Stimulated activated CD4-positive, alpha-beta T cell treated with anti-CD3 and anti-CD28 coated beads, TNF-alpha, amount 100 ng/mL, for 1 hour (primary cell): ENCODE measurements at places on chromosomes 5 and 9.

DNA sequence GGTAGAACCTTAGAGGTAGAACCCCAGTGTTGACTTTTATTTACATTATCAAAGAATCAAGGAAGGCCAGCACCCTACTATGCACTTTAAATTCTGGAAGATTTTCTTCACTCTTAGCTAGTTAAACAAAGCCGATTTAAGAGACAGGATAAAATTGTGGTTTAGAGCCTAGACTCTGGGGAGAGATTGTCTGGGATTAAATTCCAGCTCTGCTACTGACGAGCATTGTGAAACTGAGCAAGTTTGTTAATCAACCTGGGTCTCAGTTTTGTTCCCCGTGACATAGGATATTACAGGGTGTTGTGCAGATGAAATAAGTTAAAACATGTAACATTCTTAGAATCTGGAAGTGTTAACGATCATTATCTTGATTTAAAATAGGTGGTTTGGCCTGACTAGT lies 83.5 kb downstream of the FEM1C start:
- no peak for DNase-seq

- DNase-seq = no peak
Observed at GRCh38 chr5:9919306-9920030, 289.3 kb upstream of the TAS2R1 start.

DNA sequence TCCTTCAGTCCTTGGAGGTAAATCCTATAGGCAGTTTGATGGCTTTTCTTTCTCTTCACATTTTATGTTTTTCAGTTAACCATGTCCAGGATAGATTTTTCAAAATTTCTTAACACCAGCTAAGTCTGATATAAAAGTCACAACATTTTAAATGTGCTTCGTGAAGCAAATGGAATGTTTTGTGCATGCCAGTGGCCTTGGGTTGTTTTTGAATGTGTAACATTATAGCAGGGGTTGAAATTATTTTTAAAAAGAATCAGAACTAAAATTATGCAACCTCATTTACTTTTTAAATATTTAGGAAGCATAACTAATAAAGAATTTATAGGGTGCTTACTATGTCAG lies 201.1 kb downstream of the ARHGEF28 start:
- no peak for DNase-seq

DNA sequence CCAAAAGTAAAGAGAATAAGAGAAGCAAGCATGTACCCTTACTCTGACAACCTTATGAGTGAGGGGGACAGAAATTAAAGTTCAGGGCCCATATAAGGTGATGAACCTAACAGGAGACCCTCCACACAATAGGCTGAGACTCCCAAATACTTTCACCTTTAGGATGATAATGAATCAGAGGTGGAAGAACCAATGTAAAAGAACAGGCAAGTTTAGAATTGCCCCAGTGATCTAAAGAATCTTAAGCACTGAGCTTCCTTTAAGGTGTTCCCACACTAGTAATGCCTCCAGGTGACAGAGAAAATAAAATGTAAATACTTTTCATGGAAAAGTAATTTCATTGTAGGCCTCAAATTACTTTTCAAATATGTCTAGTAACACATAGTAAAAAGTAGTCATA lies 8.2 kb upstream of the FAM151B start:
- no peak for DNase-seq

- no peak for DNase-seq
Observed at GRCh38 chr9:117511852-117512481, 97.1 kb upstream of the ASTN2 start.

- DNase-seq = no peak
Observed at GRCh38 chr9:130111786-130112537, 58.3 kb downstream of the GPR107 start.

DNA sequence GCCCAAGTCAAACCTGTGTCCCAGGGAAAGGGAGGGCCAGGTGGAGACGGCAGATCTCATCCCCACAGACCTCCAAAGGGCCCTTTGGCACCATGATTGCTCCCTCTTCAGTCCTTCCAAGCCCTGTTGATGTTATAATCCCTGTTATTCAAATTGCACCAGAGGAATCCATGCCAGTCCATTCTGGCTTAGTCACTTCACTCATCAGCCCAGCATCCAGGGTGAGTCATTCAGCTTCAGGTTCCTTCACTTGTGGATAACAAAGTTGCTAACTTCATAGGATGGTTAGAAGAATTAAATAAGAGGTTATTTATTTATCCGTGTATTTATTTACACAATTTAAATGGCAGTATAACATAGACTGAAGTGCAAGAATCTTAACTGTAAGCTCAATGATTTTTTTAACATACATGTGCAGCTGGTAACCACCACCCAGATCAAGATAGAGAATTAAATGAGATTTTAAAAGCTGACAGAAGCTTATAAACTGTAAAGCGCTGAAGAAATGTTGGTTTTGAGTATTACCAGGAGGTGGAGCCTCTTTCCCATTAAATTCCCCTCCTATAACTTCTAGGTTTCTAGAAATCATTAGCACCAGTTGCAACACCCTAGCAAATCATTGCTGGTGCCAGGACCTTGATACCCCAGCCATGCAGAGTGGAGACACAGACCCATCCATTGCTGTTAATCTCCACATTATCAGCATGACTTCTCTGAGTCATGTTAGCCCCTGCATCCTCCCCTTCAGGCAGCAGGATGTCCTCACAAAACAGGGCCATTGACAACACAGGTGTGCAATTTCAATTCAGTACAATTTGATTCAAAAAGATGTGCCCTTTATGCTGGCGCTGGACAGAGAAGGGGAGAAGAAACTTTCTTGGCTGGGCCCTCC lies 77.4 kb downstream of the SEC61B start:
- DNase-seq = no peak

GRCh38 chr9:22169243-22169642 lies 160.1 kb upstream of the CDKN2B start:
- DNase-seq = no peak

- DNase-seq = no peak
Observed at GRCh38 chr5:107154593-107154992, 516.1 kb downstream of the EFNA5 start.

GRCh38 chr5:132198571-132198970 lies 29.1 kb downstream of the P4HA2 start:
- no peak for DNase-seq

- no peak for DNase-seq
Observed at GRCh38 chr5:2634399-2635176, 116.9 kb downstream of the IRX2 start.

DNA sequence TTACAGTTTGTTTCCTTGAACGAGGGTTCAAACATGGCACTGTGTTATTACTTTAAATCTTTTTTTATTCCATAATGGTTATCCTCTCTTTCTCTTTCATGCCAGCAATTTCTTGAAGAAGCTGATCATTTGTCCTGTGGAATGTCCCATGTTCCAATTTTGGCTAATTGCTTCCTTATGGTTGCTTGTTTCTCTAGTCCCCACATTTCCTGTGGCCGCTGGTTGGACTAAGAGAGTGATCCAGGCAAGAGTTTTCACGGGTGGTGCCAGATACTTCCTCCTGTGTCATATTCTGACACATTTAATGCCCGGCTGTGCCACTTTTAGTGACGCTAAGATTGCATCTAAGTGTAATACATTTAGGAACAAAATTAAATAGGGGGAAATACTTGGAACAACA lies 83.8 kb upstream of the FAM169A start:
- DNase-seq = no peak

- no peak for DNase-seq
Observed at GRCh38 chr5:176360894-176361436, 599 bp downstream of the KIAA1191 start.

DNA sequence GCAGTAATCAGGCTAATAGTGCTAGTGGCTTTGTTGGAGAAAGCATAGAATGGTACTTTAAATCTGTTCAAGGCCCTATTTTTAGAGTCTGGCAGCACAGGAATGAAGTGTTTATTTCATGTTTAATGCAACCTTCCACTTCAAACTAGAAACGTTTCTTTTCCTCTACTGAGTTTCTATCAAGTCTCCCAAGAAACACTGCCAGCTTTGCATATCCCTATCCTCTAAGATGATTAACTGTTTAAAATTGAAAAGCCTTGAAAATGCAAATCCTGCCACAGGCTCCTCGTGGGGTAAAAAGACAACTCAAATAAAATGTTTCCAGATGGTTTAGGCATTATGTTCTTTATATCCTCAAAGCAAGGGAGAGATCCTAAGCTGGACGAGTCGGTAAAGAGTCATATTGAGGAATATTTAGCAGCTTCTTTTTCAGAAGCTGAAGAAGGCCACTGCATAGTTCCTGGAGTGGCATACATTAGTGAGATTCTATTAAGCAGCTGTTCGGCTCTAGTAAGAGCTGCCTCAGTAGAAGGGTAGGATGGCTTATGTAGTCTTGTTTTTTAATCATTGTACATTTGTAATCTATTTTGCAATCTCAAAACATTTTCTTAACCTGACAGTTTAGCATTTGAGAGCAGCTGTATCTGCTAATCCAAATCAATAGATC lies 251.2 kb downstream of the CHSY3 start:
- DNase-seq = no peak

DNA sequence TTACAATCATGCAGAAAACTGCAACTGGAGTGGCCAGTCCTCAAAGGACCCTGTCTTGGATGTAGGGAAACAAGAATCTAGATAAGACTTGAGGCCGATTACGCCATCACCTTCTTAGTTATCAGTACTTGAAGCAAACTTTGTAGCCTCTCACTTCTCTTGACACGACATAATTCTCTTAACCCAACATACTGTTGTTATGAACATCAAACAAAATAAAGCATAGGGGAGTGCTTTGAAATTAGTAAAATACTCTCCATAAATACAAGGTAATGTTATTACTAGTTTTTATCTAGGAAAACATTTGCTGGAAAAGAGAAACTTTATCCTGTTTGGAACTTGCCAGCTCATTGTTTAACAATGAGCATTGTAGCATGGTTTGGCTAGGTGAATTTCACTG lies 574.9 kb upstream of the DMAC1 start:
- DNase-seq = no peak

- DNase-seq = no peak
Observed at GRCh38 chr5:171980792-171981191, 25.6 kb downstream of the FBXW11 start.

DNA sequence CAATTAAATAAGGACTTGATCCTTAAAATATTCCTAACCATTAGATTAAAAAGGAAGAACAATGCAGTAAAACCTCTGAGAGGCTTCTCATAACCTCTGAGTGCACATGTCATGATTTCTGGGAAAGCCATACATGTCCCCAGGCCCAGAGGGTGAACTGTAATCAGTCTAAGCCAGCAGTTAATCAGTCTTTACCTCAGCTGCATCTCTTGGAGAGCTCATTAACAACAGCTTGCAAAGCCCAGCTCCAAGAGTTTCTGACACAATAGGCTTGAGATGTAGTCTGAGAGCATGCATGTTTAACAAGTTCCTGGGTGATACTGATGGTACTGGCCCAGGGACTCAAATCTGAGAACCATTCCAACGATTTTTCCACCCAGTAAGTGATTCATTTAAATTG lies 392.1 kb downstream of the DNAH5 start:
- DNase-seq = no peak

DNA sequence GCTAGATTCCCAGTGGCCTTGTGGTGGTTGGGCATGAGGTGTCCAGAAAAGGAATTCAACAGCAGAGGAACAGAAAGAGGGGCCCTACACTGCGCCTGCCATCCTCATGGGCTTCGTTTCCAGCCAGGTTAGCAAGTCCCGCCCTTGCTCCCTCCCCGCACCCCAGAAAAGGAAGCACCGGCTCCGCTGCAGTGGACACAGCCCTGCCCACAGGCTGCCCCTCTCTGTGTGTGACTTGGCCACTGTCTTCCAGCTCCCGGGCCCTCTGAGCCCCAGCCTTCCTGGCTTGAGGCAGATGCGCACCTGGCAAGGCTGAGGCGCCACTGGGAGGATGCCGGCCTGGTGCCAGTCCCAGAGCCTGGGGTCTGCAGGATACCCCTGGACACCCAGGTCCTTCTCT lies 305.0 kb upstream of the IRX4 start:
- DNase-seq = no peak

DNA sequence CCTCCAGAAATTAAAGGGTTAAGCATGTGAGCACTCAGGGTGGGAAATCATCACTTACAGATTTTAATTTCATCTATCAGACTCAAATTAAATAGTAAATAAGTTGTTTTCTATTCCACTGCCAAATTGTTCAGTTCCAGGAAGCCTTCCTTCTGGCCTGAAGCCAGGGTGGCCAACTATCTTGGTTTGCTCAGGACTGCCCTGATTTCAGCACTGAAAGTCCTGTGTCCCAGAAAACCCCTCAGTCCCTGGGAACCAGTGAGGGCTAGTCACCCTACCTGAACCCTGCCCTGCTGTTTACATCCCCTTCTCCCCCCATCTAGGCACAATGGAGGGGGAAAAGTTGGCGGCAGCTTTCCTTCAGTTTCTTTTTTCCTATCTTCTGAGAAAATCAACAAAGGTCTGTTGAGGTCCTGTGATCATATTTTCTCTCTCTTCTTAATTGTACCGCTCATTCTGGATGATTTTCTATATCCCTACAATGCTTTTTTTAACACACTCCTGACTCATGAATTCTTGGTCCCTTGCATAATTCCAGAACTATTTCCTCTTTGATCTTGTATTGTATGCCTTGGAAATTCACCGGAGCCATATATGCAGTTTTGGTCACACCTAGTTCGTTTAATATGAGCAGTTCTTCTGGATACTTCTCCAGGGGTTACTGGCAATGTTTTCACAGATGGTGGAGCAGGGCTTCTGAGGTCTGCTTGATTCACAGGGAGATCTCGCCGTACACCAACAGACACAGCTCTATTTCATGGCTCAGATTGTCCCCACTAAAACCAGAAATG lies 103.8 kb downstream of the MAP1B start:
- DNase-seq = no peak

DNA sequence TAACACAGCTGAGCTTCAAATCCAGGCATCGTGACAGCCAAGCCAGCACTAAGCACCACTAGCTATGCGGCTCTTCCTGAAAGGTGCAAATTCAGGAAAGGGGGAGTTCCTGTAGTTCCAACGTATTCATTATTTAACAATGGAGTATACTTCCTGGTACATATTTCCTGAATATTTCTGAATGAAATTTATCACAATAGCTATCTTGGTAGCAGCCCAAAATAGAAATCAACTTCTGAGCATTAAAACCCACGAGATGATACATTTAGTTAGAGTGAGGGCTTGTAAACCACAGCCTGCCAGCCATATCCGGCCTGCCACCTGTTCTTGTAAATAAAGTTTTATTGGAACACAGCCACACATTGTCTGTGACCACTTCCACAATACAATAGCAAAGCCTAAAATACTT lies 109.7 kb upstream of the RETREG1 start:
- DNase-seq = no peak

- no peak for DNase-seq
Observed at GRCh38 chr9:33166231-33167083, 679 bp downstream of the B4GALT1 start.

DNA sequence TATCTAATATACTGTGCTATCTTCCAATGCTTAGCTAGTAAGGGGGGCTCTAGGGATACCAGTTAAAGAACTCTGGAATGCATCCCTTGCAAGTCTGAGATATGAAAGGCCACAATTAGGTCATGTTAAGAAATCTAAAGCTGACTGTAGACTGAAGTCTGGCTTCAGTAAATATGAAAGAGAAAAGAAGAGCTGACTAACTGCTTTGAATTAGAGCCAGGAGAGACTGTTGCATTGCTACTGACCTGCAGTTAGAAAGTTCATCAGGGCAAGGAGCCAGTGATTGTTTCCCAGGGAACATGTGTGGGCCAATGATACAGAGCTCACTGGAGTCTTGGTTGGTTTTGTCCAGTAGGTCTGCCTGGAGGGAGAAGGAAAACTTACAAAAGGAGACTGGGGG lies 472.1 kb upstream of the TNC start:
- DNase-seq = no peak

GRCh38 chr9:87771316-87772006 lies 45.5 kb downstream of the CTSL start:
- DNase-seq = no peak
